Thymus (tissue), 14 donors: ENCODE measurements at places on chromosomes 1 and 21.
A peak's percentile ranks its signal among the peaks of the same experiment; 100 is the strongest.

- peaks cover 2% of the 10 kb centered on the region for H3K4me1 ChIP-seq
- H3K27ac ChIP-seq = no peak overlapping the region
- DNase-seq = no peak
- no peaks in the 10 kb centered on the region for H3K36me3 ChIP-seq
- H3K27me3 ChIP-seq = no peaks in the 10 kb centered on the region
These were observed 125.0 kb downstream of the PRDM2 start for GRCh38 chr1:13825033-13825432.

DNA sequence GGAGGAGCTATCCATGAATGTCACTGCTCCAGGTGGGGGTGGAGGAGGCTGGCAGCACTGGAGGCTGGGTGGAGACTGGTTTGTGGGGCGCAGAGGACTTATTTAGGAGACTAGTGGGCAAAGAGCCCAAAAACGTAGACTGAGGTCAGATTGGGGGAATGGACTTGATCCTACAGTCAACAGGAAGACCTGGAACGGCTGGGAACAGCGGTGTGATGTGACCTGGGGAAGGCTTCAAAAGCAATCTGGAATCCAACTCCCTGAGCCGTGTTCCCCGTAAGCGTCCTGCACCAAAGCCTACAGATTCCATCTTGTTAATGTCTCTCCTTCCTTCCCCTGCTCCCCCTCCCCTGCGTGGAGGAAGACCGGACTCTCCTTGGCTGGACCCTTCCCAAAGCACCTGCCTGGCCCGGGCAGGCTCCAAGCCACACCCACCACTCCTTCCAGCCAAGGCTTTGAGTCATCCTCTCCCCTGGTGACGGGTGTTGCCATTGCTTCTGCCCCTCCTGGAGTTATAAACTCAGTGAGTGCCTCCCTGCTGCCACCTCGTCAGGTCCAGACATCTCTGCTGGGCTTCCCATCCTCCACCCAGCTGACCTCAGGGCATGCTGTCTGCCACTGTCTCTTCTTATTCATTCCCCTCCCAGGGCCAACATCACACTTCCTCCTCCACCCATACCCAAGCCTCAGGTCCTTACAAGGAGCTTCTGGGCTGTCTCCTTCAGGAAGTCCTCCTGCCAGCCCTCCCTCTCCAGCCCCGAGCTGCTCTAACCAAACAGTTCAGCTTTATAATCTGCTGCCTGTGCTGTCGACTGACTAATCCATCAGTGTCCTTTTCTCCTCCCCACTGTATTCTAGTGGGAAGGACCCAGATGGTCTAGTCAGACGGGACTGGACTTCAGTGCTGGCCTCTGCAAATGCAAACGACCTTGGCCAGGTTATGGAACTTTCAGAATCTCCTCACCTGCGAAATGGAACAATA lies 1.6 kb upstream of the CLSTN1 start:
- H3K36me3 ChIP-seq = no peaks in the 10 kb centered on the region
- peaks cover 20% of the 10 kb centered on the region for H3K27me3 ChIP-seq
- no peak overlapping the region for H3K27ac ChIP-seq
- no peak overlapping the region for H3K4me3 ChIP-seq
- H3K4me1 ChIP-seq = peaks cover 3% of the 10 kb centered on the region
- no peak for DNase-seq

DNA sequence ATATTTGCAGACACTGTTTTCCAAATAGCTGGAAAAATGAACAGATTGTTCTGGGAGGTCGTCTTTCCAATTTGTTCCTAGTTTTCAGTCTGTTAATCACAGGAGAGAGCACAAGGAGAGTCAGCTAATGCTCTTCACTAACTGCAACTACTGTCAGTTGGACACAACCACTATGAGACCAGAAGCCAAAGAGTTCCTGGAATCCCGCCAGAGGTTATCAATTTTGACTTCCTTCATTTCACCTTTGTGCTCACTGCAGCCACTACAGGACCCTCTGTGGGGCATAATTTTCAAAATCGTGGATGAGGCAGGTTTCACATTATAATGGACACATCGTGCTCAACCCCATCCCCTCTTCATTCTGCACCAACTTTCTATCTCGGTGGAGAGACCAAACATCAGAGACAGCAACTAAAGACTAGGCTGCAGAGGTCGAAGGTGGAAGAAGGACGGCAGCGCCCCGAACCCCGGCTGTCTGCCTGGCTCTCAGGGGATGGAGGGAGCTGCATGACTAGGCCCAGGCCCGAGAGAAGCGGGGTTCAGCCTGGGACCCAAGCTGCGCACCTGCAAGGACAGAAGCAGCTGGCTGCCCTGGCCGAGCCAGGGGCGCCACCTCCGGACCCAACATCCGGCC lies 602 bp downstream of the KIAA0319L start:
- peak overlapping the region; percentile 98 for H3K4me3 ChIP-seq
- H3K4me1 ChIP-seq = peaks cover 16% of the 10 kb centered on the region
- no peak for DNase-seq
- H3K27ac ChIP-seq = peak overlapping the region; percentile 88
- peaks cover 23% of the 10 kb centered on the region for H3K36me3 ChIP-seq
- H3K27me3 ChIP-seq = no peaks in the 10 kb centered on the region

GRCh38 chr21:20882462-20883407 lies 115.5 kb upstream of the NCAM2 start:
- no peak overlapping the region for H3K4me3 ChIP-seq
- H3K27ac ChIP-seq = no peak overlapping the region
- H3K36me3 ChIP-seq = no peaks in the 10 kb centered on the region
- DNase-seq = peak; percentile 5
- H3K27me3 ChIP-seq = no peaks in the 10 kb centered on the region

DNA sequence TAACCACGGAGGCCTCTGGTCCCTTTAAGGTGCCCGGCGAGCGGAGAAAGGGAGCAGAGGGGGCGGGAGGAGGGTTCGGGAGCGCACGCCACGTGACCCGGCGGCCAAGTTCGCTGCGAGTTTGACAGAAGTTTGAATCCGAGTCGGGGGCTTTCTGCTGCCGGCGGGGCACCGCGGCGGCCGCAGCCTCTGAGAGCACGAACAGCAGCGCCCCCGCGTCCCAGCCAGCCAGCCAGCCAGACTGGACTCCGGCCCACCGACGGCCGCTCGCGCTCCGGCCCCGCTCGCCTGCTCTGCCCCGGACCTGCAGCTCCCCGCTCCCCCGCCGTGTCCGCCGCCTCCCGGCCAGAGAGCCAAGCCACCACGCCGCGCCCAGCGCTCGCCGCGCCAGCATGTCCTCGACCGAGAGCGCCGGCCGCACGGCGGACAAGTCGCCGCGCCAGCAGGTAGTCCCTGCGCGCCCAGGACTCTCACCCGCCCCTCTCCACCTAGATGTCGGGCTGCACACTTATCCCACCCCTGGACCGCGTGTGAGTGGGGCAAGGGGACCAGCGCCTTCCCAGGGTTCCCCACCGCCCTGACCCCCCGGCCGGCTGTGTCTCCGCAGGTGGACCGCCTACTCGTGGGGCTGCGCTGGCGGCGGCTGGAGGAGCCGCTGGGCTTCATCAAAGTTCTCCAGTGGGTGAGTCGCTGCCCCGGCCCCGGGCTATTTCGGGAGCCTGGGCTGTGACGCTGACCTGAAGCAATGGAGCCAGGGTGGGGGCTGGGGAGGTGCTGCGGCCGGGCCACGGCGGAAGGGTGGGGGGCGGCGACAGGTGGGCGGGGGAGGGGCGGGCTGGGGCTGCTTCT lies at the start of gene SYPL2:
Gene SYPL2 (plus strand): TSS at position 95 of the 849 bp plus-strand sequence. CDS start 298 bp downstream, at position 393.
- no peak within 1 kb of the TSS for H3K27ac ChIP-seq
- no peak for DNase-seq
- H3K36me3 ChIP-seq = no peaks in the 10 kb centered on the region
- peaks cover 11% of the 10 kb centered on the region for H3K4me1 ChIP-seq
- peaks cover 44% of the 10 kb centered on the region for H3K27me3 ChIP-seq
- peak within 1 kb of the TSS; percentile 7 for H3K4me3 ChIP-seq

DNA sequence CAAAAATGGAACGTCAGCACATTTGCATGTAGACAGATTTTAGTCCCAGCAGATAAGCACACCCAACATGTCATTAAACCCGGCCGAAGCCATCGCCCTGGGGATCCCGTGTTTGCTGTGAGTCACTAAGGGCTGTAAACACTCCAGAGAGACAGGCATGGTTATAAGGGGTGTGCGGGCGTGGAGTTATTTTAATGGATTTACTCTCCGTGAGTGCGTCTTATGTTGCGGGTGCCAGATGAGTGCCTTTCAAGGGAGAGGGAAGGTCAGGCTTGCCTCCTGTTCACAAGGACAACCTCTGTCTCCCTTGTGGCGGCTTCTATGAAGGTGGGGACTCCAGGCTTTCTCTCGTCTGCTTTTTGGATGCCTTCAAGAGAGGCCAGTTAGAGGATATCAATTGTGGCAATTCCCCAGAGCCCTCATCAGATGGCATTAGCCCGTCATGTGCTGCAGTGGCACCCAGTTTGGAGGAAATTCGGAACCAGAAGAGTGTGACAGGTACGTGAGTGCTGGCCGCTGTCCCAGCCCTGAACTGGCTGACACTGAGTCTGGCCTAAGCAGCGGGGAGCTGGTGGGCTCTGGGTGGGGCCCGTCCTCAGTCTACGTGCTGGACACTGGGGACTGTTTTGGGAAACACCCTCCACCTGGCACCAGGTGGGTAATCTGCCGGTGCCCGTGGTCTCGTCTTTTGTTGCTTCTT lies 223.8 kb upstream of the TMEM51 start:
- H3K4me3 ChIP-seq = no peak overlapping the region
- no peak overlapping the region for H3K27ac ChIP-seq
- no peak for DNase-seq
- H3K27me3 ChIP-seq = peaks cover 26% of the 10 kb centered on the region
- H3K4me1 ChIP-seq = peaks cover 11% of the 10 kb centered on the region

- no peaks in the 10 kb centered on the region for H3K27me3 ChIP-seq
- H3K36me3 ChIP-seq = no peaks in the 10 kb centered on the region
- no peak for DNase-seq
- H3K27ac ChIP-seq = no peak overlapping the region
- peak overlapping the region; percentile 52 for H3K4me3 ChIP-seq
These were observed 1.1 kb downstream of the SPOCD1 start for GRCh38 chr1:31814631-31815306.

DNA sequence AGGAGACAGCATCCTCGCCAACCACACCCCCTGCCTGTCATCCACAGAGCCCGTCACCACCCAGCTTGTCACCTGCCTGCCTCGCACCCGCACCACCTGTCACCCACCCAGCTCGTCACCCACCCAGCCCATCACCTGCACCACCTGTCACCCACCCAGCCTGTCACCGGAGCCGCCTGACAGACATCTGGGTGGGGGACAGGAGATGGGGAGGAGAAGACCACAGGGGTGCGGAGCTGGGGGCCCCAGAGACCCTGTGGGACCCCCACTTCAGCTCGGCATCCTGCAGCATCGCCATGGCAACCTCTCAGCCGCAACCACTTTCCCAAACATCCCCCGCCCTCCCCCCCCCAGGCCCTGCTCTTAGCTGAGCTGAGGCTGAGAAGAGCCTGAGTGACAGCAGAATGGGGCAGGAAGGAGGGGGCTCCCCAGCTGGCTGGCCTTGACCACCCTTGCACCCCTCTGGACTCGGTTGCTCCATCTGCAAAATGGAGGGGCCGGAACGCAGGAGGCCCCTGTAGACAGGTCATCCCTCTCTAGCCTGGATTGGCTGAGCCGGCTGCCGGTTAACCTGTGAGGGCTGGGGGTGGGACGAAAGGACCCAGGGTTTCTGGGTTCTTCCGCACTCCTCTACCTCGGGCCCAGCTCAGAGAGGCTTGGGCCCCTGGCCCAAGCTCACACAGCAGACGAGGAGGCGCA lies 11.6 kb downstream of the AHDC1 start:
- no peak overlapping the region for H3K4me3 ChIP-seq
- no peaks in the 10 kb centered on the region for H3K27me3 ChIP-seq
- peaks cover 38% of the 10 kb centered on the region for H3K36me3 ChIP-seq
- no peak for DNase-seq
- H3K4me1 ChIP-seq = peaks cover 20% of the 10 kb centered on the region

DNA sequence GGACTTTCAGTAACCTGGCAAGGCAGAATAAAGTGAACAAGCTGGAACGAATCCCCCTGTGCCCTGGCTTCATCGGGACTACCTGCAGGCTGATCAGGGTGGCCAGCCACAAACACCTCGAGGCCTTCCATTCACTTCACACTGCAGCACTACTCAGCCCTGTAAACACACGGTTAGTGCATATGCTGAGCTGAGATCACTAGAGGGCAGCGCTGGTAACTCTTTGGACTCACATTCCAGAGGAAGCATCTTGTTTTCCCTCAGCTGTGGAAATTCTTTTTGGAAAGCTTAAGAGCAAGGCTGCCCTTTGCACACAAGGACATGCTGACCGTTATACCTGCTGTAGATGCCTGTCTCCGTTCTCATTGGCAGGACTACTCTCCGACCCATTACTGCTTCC lies 32.1 kb downstream of the PCSK9 start:
- H3K27me3 ChIP-seq = no peaks in the 10 kb centered on the region
- no peak for DNase-seq
- no peak overlapping the region for H3K27ac ChIP-seq
- peaks cover 12% of the 10 kb centered on the region for H3K4me1 ChIP-seq
- H3K36me3 ChIP-seq = peaks cover 85% of the 10 kb centered on the region

GRCh38 chr21:35164380-35164779 lies 115.3 kb upstream of the RUNX1 start:
- no peaks in the 10 kb centered on the region for H3K36me3 ChIP-seq
- no peaks in the 10 kb centered on the region for H3K27me3 ChIP-seq
- H3K4me3 ChIP-seq = no peak overlapping the region
- no peaks in the 10 kb centered on the region for H3K4me1 ChIP-seq
- no peak for DNase-seq

DNA sequence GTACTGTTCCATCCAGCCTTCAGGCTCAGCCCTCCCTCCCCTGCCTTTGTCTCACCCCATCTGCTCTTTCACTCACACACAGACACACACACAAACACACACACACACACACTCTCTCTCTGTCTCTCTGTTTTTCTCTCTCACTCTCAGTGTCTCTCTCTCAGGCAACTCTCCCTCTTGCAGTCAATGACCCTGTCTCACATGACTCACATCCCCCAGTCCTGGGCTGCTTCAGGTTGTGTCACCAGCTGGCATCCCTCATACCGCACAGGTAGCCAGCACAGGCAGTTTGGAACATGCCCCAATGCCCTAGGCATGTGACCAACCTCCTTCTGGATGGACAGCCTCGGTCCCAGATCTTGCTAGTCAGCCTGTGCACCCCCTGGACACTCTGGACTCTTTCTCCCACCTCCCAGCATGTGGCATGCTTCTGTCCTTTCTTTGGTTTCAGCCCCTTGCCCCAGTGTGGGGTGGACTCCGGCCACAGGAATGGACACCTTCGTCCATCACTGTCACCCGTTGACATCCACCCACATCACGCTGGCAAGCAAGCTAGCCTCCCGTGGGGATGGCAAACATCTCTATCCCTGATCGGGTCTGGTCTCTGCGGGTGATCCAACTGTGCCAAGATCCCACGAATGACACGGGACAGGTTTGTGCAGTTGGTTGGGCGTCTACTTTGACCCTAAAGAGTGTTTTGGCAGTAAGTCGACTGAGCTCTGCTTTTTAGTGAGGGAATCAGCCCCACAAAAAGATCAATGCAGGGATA lies 23.4 kb upstream of the FCGR2A start:
- DNase-seq = no peak
- H3K4me3 ChIP-seq = no peak overlapping the region
- H3K27me3 ChIP-seq = peaks cover 10% of the 10 kb centered on the region

GRCh38 chr1:215005656-215006345 lies 76.7 kb upstream of the KCNK2 start:
- DNase-seq = no peak
- no peak overlapping the region for H3K4me3 ChIP-seq
- H3K4me1 ChIP-seq = no peaks in the 10 kb centered on the region
- H3K27me3 ChIP-seq = no peaks in the 10 kb centered on the region
- no peak overlapping the region for H3K27ac ChIP-seq

GRCh38 chr1:180633057-180634056 lies 1.5 kb downstream of the XPR1 start:
- no peaks in the 10 kb centered on the region for H3K36me3 ChIP-seq
- H3K27ac ChIP-seq = no peak overlapping the region
- no peak for DNase-seq
- no peaks in the 10 kb centered on the region for H3K27me3 ChIP-seq
- peak overlapping the region; percentile 86 for H3K4me3 ChIP-seq
